A549 treated with GW870086 at 1 μM for 4 hours (cell line): ENCODE measurements at places on chromosomes 12 and 14. TPM values are rescaled to one million over a fixed set of nuclear protein-coding genes. Genes with fewer than 3 reads are reported as not detected.

The HDAC7 gene
- total RNA-seq, result 51.9 to 68.2 TPM (median 66.4 TPM) in 5 replicates

The KHNYN gene
- 23.4 to 28.8 TPM (median 27.6 TPM) in 5 replicates for total RNA-seq

The NEUROD4 gene
- total RNA-seq, result not detected in 5 replicates

The SYCP3 gene
- 0.17 to 0.18 TPM in 2 of 5 replicates, not detected in the others for total RNA-seq

The GPR65 gene
- total RNA-seq, result not detected in 5 replicates

The SRSF5 gene
- total RNA-seq, result 215 to 299 TPM (median 222 TPM) in 5 replicates

The FOXG1 gene
- 0.10 to 0.19 TPM (median 0.14 TPM) in 5 replicates for total RNA-seq

The DHRS2 gene
- 4.8 to 9.2 TPM (median 6.1 TPM) in 5 replicates for total RNA-seq

The SLC5A8 gene
- not detected in 5 replicates for total RNA-seq

The RBMS2 gene
- 8.6 to 11.0 TPM (median 10.8 TPM) in 5 replicates for total RNA-seq

The HOXC13 gene
- total RNA-seq, result 14.2 to 23.5 TPM (median 16.9 TPM) in 5 replicates

The EEF1AKMT3 gene
- total RNA-seq, result 4.8 to 6.8 TPM (median 5.0 TPM) in 5 replicates

The DIO2 gene
- total RNA-seq, result 1.8 to 3.4 TPM (median 2.7 TPM) in 5 replicates

The RBP5 gene
- not detected in 5 replicates for total RNA-seq

The PPM1H gene
- total RNA-seq, result 7.5 to 9.2 TPM (median 7.8 TPM) in 5 replicates

The AQP6 gene
- total RNA-seq, result not detected in 5 replicates
